ENCODE measurements at places on chromosomes 3 and 15.

DNA sequence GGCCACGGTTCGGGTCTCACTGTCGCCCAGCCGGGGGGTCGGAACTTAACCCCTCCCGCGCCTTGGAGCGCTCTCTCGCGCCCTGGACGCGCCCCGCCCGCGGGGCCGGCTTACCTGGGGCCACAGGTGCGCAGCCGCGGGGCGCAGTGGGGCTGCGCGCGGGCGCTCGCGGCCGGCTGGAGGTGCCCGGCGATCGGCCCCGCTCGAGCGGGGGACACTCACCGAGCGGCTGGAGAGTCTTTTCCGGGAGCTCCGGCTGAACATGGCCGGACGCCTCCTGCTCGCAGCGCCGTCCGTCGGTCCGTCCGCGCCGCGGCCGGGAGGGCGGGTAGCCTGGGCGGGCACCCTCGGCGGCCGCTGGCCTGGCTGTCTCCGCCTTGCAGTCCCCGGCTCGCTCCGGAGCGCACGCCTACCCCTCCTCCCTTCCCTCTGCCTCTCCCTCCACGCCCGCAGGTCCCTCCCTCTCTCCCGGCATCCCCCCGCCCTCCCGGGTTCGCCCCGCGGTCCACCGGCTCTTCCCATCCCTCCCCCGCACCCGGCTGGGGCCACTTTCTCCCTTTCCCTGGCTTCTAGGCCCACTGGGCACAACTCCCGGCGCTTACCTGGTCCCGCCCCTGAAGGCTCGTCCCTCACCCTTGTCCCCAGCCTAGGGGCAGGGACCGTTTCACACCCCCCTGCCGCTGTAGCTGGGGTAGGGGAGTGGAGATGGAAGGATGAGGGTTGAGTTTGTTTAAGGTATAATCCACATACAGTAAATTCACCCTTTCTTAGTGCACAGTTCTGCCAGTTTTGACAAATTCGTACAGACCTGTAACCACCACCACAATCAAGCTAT, 220.1 kb upstream of the PRICKLE2 start:
- no peak for DNase-seq

DNA sequence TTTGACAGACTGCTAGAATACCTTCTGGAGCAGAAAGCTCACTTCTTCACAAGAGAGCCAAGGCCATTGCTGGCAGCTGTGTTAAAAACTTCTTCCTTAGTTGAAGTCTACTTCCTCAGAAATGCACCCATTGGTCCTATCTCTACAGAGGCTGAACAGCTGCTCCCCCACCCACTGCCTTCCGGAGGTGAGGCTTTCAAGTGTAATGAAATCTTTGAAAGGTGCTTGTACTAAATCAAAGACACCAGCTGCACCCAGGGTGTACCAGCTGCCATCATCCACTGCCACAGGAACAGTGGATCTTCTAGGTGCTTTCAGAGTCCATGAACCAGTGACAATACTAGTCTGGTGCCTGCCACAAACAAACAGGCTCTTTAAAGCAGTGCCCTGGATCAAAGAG, 26.4 kb upstream of the HERC1 start:
- no peak for DNase-seq

DNA sequence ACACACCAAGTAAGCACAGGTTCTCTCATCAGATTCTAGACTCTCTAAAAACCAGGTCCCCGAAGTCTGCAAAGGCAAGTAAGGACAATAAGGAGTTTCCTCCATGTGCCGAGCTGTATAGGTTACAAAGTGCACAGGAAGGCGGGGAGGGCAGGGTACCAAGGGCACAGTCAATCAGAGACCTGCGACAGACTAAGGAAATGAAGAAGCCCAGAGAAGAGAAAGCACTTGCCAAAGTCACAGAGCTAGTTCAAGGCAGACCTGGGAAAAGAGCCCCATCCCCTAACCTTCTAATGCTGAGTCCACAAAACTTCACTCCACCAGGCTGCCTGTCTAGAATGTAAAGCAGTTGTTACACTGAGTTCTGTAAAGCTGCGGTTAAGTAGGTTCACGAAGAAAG, 1.7 kb downstream of the SEC13 start:
- DNase-seq, result no peak

- DNase-seq, result no peak
Observed at GRCh38 chr3:62824965-62825592, 50.1 kb downstream of the CADPS start.

DNA sequence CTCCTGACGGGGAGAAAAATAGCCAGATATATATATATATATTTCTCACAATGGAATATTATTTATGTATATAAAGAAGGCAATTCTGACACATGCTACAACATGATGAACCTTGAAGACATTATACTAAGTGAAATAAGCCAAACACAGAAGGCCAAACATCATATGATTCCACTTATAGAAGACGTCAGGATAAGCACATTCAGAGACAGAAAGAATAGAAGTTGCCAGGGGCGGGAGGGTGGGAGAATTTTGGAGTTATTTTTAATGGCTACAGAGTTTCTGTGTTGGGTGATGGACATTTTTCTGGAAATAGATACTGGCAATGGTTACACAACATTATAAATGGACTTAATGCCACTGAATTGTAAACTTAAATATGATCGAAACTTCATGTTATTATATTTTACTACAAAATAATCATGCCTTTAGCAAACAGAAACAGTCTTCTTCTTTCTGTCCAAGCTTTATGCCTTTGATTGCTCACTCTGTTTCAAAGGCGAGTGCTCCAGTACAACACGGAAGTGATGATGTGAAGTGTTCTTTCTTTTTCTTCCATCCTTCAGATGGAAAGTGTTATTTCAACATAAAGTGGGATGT, 514.0 kb downstream of the OCA2 start:
- no peak for DNase-seq

DNA sequence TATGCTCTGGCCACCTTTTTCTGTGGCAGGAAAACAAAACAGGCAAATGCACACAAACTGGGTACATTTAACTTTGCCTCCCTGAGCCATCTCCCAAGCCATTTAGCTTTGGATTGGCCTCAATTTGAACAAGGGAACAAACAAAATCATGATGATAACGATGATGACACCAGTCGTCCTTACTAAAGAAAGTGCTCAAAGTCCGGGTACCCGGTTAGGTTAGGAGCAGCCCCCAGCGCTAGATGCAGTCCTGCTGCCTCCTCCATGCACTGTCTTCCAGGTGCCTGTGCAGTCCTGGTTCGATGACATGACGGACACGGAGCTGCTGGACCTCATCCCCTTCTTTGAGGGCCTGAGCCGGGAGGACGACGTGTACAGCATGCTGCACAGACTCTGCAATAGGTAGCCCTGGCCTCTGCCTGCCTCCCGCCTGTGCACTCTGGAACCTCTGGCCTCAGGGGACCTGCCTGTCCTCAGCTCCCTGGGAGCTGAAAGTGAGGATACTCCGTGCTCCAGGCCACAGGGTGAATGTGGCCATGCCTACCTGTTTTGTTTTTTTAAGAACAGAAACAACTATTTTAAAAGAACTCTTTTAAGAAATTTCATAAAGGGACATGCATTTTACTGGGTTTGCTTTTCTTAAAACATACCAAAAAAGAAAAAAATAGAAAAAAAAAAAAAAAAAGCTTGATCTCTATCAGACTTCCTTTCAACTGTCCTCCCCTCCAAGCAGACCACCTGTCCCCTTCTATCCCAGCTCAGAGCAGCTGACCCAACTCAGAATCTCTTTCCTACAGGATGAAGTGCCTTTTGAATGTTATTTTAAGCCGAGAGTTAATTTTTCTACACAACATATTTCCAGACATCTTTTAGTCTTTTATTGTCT, 9.9 kb upstream of the VILL start:
- no peak for DNase-seq

DNA sequence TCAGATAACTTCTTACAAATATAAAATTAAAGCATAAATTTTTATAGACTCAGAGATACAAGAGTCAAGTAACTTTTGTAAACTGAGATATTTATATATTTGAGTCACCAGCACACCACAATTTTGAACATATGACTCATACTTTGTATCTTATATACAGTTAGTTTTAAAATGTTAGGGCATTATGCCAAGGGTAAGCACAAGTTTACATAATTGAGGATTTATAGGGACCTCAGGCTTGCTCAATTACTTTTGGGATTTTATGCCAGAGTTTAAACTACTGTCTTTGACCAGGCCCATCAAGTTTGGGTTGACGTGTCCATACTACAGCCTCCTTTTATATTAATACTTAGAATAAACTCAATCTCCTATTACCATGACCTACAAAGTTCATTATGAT, 7.4 kb upstream of the FGF7 start:
- no peak for DNase-seq

DNA sequence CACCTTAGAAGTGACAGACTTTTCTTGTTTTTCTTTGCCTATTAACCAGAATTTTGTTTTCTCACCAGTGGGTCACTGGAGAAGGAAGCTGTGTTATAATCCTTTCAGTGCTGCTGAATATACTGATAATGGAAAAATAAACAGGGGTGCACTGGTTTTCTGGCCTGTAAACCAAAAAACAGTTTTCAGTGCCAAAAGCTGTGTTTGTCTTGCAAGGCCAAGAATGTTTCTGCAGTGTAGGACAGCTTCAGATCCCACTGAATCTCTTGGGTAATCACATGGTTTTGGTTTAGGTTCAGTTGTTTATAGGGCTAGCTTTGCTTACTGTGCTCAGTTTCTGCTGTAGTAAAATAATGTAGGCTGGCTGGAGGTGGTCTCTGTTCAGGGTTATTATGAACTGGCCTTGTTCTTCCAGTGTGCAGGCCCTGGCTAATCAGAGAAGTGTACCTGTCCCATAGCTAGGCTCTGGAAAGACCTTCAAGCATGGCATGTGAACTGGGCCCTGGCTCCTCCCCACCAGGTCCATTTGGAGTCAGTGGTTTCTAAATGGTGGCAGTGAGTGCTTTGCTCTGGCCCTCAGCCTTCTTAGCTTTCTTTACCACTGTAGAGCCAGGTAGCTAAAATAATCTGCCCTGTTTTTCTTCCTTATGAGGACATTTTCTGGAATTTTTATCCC, 18.7 kb downstream of the PDE8A start:
- DNase-seq, result no peak

- no peak for DNase-seq
Observed at GRCh38 chr3:137988152-137988551, 21.8 kb upstream of the CLDN18 start.

GRCh38 chr3:44955917-44956316, 20.1 kb downstream of the ZDHHC3 start:
- no peak for DNase-seq

GRCh38 chr3:129973853-129974563, 512 bp upstream of the TRH start:
- no peak for DNase-seq

DNA sequence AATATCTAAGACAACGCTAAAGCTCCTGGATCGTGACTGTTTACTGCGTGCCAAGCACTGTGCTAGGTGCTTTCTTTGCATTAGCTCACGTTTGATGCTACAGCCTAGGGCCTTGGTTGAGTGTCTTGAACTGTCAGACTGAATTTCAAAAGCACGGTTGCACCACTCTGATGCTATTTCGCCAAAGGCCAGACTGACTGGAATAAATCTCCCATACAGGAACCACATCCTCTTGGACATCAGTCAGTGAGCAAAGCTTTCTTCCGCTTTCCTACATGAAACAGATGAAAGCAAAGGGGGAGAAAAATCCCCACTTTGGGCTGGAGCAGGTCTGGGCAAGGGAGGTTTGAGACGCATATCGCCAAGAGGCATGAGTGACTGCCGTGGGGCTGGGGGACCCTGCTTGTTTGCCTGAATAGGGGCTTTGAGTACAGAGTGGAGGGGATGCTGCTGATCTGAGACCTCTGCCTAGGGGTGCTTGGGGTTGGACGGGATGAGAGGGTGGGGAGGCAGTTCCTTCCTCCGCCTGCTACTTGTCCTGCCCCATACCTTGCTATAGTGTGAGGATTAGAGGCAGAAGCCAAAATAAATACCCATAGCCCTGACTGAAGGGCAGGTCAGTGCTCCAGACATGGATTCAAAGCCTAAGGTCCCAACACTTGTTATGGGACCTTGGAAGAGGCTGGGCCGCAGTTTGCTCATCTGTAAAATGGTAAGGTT, 5.3 kb downstream of the FGD5 start:
- no peak for DNase-seq

DNA sequence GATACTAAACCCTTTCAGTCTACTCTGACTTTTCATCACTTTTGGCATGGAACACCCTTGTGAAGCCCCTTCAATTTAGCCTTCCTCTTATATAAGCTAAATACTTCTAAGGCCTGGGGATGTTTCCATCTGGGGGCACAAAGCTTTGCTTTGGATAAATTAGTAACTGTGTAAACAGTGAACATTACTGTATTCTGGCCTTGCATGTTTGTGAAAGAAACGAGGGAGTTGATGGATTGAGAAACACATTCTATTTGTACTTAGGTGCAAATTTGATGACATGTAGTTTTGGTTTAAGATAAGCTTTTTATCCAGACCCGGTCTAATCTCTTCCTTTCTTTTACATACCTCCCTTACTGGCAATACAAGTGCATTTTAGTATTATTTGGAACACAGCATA, 19.7 kb downstream of the PSMD6 start:
- no peak for DNase-seq

DNA sequence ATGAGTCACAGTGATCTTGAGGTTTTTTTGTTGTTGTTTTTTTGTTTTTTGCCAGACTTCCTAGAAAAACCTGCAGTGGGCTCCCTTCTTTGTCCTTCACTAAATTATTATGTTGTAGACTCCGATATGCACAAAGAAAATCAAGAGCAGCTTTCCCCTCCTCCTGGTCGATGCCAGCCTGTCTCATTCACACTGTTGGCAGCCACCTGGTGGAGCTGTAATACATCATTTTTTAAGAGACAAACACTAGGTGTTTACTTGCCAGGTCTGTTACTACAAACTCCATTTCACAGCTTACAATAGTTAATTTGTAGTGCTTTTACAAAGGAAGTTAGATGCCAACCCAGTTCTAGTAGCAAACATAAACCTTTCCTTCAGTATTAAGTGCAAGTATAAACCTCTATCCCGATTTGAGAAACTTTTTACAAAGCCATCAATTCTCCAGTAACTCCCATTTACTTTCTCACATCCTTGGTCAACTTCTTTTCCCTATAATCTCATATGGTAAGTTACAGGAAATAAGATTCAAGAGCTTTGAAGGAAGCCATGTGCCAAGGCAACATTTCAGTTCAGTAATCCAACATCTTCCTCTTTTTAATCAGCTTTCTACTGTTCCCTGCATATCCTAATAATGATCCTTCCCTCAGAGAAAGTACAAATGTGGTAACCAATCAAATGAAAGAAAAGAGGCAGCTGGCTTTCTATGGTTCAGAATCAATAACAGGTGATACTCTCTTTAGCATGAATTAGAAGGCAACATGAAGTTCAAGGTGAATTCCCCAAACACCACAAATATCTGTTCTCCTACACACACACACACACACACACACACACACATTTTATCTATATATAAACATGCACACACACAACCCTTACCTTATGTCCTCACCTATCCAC, 14.0 kb downstream of the AAGAB start:
- no peak for DNase-seq

- DNase-seq, result no peak
Observed at GRCh38 chr15:41309226-41309905, 23.0 kb downstream of the OIP5 start.

DNA sequence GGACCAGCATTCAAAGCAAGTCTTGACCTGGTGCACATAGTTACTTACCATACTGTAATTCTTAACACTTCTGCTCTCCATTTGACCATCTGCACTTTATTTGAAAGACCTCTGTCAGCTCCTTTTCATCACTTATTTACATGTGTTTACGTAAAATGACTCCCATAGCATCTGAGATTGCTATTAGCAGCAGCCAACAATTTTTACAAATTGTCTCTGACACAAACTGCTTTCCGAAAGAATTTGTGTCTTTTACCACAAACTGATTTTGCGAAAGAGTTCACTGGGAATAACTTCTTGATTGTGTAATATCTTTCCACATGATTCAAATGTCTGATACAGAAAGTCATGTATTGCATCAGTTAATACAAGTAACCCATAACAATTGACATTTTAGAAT, 144.1 kb upstream of the PEX5L start:
- no peak for DNase-seq

Measured in NCI-H187 (cell line).